ENCODE measurements at places on chromosomes 7 and 10.

GRCh38 chr7:28136420-28136819 lies 44.2 kb downstream of the JAZF1 start:
- DNase-seq: no peak

- no peak for DNase-seq
Observed at GRCh38 chr7:44061645-44062179, 3.7 kb downstream of the PGAM2 start.

GRCh38 chr7:76267894-76268183 lies 34.6 kb upstream of the HSPB1 start:
- DNase-seq: no peak

DNA sequence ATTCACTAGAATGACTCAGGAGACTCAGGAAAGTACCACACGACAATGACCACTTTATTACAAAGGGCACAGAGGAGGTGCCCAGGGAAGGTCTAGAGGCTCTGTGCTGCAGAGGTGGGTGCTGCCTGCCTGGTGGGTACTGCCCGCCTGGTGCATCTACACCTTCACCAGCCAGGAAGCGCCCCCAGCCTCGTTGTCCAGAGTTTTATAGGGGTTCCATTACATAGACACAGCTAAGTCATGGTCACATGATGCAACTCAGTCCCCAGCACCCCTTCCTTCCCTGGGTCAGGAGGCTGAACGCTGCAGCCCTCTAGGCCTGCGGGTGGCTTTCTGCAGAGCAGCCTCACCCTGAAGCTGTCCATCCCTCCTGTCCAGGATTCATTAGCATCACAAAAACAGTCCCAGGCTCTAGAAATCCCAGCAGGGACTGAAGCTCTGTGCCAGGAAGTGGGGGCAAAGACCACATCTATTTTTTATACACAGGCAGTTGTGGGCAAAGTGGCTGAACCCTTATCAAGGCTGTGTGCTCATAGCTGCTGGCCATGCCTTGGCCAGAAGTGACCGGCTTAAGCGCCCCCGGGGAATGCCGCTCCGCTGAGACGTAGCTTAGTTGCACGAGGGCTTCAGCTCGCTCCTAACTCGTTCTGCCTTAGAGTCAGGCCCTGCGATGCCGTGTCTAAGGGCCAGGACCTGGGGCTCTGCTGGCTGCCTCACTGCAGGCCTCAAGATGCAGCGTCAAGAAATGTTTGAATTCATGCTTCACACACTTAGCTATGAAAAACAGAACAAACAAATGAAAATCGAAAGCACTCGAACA lies 219.0 kb downstream of the GLRX3 start:
- DNase-seq: no peak

- no peak for DNase-seq
Observed at GRCh38 chr10:127354255-127354654, 157.9 kb upstream of the INSYN2A start.

GRCh38 chr7:28104041-28104541 lies 76.5 kb downstream of the JAZF1 start:
- DNase-seq: no peak

DNA sequence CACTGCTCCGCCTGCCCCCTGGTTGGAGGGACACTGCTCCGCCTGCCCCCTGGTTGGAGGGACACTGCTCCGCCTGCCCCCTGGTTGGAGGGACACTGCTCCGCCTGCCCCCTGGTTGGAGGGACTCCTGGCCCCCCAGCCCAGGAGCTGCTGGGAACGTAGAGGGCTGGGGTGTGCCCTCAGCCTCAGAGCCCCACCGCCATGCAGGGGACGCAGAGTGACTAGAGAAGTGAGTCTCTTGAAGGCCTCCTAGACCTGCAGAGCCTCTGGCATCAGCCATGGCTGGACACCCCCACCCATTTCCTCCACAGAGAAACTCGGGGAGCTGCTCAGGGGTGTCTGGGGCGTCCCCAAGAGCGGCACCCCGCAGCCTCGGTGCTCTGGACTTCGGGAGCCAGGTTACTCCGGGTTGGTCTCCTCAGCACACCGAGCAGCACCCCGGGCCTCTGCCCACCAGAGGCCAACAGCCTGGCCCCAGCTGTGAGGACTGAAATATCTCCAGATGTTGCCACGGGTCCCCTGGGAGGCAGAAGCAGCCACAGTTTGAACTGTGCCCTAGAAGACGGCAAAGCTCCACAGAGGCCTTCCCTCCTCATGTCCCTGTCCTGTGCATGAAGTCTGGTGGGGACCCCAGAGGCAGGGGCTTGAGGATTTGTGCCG lies 191.9 kb downstream of the ELFN1 start:
- no peak for DNase-seq

DNA sequence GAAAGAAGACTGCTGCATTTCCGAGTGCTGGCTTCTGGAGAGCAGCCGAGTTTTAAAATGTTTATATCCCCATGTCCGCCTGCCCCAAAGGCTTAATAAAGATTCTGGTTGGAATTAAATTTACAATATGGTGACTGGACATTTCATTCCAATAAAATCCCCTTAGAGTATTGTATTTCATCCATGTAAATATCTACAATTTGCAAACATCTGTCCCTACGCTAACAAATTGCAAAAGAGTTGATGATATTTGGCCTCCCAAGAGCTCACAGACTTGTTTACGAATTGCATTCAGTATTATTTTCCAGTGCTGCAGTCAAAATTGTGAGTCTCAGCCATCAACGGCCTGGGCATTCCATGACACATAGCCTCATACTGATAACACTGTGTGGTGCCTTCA lies 50.1 kb downstream of the PLEKHS1 start:
- DNase-seq: no peak

GRCh38 chr7:49866076-49866735 lies 92.8 kb downstream of the VWC2 start:
- DNase-seq: no peak

DNA sequence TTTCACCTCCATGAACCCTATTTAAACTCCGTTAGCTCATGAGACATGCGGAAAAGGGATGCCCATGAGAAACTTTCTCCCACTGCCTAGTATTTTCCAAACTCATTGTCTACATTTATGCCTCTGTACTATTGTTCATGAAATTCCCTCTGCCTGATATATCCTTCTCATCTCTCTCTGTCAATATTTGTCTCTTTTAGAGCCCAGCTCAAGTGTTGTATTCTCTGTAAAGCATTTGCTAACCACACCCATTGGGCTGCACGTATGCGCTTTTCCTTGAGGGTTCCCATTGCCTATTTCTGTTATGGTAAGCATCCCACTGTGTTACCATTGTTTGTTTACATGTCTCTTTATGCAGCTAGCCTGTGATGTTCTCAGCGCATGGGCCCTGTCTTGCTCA lies 211.4 kb downstream of the MDFIC start:
- no peak for DNase-seq

GRCh38 chr10:131891929-131892805 lies 8.6 kb upstream of the PPP2R2D start:
- DNase-seq: no peak

- no peak for DNase-seq
Observed at GRCh38 chr7:18354108-18355085, 141.2 kb upstream of the HDAC9 start.

- no peak for DNase-seq
Observed at GRCh38 chr10:56622335-56622973, 261.4 kb upstream of the ZWINT start.

GRCh38 chr7:126776498-126776897 lies 476.2 kb downstream of the GRM8 start:
- no peak for DNase-seq

- DNase-seq: no peak
Observed at GRCh38 chr7:159218170-159218569, 73.5 kb upstream of the VIPR2 start.

GRCh38 chr7:131893631-131894340 lies 337.4 kb upstream of the PODXL start:
- no peak for DNase-seq

GRCh38 chr7:131674131-131674530 lies 117.7 kb upstream of the PODXL start:
- no peak for DNase-seq

DNA sequence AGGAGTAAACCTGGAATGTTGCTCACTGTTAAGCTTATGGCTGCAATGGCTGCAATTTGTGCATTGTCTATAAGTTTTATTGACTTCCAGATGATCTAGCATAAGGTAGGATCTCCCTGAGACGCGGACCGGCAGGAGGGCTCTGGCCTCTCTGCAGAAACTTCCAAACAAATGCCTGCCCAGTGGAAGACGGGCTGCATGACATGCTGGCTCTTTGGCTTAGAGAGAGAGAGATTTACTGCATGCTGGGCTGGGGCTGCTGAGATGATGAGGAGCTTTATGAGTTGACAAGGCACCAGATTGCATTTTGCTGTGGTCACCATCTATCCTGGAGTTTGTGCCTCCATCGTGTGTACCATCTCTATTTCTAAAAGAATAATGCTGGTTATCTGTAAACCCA lies 193.2 kb downstream of the GALNT17 start:
- DNase-seq: no peak

- no peak for DNase-seq
Observed at GRCh38 chr7:90666186-90666585, 70.1 kb downstream of the CDK14 start.

GRCh38 chr7:77684030-77684429 lies 12.2 kb upstream of the RSBN1L start:
- no peak for DNase-seq

GRCh38 chr7:84629640-84630318 lies 435.2 kb upstream of the SEMA3A start:
- no peak for DNase-seq

GRCh38 chr7:128889121-128889520 lies 21.4 kb downstream of the KCP start:
- no peak for DNase-seq

- DNase-seq: no peak
Observed at GRCh38 chr7:44116087-44116788, 7.1 kb downstream of the POLD2 start.

- no peak for DNase-seq
Observed at GRCh38 chr10:8327140-8327423, 272.6 kb downstream of the GATA3 start.

- DNase-seq: no peak
Observed at GRCh38 chr7:28200598-28200997, 20.0 kb upstream of the JAZF1 start.

DNA sequence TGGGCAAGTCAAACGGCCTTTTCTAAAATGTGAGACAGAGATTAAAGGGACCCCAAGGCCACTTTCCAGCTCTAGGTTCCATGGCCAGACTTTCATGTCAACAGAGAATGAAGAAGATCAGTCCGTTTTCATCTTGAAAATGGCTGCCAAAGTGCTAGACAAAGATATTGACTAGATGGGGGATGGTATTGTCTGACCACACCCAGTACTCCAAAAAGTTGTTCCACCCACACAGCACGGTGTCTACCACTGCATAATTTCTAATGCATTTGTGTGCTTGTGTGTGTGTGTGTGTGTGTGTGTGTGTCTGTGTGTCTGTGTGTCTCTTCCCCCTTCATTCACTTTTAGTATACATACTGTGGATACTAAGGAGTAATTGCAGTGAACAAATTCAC lies 1.3 kb downstream of the COL1A2 start:
- DNase-seq: no peak

GRCh38 chr10:69578508-69578991 lies 5.3 kb upstream of the NEUROG3 start:
- no peak for DNase-seq

GRCh38 chr10:102629661-102630614 lies 14.3 kb upstream of the TRIM8 start:
- DNase-seq: no peak

GRCh38 chr7:143395187-143396149 lies 13.2 kb downstream of the EPHA1 start:
- no peak for DNase-seq

GRCh38 chr10:35889971-35890675 lies 248.0 kb upstream of the FZD8 start:
- DNase-seq: no peak

DNA sequence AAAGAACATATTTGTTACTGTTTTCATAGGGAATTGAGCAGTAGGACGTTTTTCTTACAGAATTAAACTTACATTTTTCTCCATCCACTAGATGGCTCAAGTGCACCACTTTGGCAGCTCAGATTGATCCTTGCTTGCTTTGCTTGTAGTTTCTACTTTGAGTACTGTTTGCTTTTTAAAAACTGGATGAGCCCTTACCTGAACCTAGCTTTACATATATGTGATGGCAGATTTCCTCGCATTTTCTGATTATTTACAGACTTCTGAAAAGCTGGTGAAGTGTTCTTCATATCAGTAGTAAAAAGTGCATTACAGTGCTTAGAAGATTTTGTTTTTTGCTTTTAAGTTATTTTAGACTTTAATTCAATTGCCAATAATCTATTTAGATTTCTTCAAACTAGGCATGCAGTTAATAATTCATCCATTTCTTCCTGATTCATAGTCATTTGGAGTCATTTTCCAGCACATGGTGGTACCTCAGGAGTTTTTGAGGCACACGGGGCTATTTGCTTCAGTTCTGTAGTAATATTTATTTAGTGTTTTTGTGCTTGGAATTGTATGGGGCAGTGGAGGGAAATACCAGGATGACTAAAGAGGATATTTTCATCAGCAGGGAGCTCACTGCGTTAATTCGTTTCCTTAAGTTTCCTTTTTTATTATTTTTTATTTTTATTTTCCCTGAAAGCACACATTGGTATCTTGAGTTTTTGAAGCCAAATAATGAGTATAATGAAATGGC lies 57.3 kb downstream of the MAPK8 start:
- no peak for DNase-seq

- no peak for DNase-seq
Observed at GRCh38 chr7:140484951-140485499, 5.7 kb upstream of the MKRN1 start.

DNA sequence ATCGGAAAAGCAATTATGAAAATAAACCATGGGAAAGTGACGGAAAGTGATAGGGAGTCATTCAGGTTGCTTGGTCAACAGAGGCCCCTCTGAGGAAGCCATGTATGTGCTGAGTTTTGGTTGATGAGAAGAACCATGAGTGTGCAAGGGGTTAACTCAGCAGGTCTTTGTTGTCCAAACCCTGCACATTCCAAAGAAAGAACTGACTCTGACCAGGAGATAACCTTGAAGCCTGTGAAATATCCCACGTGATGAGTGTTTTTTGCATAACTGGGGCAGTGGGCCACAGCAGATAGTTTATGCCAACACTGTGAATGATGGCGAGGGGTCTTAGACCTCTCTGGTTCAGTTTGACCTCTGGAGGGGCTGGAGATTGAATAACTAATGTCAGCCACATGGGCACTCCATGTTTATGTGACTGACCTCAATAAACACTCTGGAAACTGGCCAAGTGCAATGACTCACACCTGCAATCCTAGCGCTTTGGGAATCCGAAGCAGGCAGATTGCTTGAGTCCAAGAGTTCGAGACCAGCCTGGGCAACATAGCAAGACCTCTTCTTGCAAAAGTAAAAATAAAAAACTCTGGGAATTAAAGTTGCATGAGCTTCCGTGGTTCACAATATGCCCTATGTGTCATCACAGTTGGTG lies 154.0 kb upstream of the FOXK1 start:
- DNase-seq: no peak

DNA sequence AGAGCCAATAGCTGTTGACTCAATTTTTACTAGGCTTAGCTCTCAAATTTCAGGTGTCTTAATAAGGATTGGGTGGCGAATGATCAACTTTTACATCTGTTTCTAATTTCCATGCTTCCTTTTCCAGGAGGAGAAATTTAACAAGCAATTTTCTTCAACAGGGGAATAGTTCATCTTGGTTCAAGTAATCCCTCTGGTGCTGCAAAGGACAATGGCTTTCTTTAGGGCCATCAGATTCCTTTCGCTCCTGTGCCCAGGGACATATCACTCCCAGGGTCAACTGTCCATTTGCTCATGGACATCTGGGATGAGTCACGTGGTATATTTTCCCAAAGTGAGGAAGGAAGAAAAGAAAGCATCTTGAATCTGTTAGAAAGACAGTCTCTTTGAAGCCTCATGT lies 313.3 kb downstream of the FRMD4A start:
- no peak for DNase-seq

- DNase-seq: no peak
Observed at GRCh38 chr7:37928878-37929277, 8.4 kb downstream of the EPDR1 start.
